Stimulated activated CD8-positive, alpha-beta memory T cell treated with anti-CD3 and anti-CD28 coated beads, Interleukin-4, amount 100 ng/mL, for 24 hours (primary cell): ENCODE measurements at places on chromosomes 2 and 18.

- no peak for DNase-seq
These were observed 48.4 kb upstream of the APCDD1 start for GRCh38 chr18:10405816-10406663.

- no peak for DNase-seq
These were observed 55.3 kb upstream of the TMEM163 start for GRCh38 chr2:134773759-134774742.

- DNase-seq: no peak
These were observed 369 bp downstream of the SMCHD1 start for GRCh38 chr18:2655954-2656236.

- DNase-seq: no peak
These were observed 41.8 kb upstream of the CTAGE1 start for GRCh38 chr18:22459491-22459890.

DNA sequence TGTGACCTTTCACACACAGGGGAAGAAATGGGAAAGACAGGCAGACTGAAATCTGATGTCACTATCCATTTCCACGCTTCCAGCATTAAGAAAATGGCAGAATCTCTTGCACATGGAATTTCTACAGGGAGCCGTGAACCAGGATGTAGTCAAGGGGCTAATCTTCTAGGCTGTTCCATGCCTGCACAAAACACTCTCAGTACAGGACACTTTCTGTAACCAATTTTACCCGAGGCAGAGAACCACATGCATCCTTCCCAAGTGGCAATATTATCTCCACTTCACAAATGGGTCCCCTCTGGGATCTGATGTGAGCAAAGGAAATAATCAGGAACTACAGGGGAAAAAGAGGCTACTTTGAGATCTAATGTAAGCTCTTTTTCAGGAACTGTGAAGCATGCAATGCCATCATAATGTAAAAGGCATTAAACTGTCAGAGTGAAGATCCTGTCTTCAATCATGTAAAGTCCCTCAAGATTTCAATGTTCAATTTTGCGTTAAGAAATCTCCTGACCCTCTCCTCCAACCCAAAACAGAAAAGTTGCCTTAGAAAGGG is 236.9 kb downstream of the RBM43 start:
- no peak for DNase-seq

DNA sequence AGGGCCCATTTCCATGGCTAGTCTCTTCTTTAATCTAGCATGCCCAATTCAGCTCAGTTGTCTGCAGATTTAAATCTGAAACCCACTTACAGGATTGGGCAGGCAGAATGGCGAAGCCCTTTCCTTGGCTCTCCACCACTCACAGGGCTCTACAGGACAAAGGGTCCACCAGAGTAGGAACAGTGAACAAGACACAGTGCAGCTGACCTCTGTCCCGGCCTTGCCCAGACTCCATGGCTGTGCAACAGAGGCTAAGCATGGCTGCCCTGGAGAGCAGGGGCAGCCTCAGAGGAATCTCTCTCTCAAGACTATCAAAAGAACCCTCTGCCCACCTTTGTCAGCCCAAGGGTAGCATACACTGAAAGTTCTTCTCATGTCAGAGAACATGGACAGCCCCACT is 9.7 kb upstream of the ATP6V1B1 start:
- no peak for DNase-seq

- DNase-seq: no peak
These were observed 125.6 kb downstream of the TMEM18 start for GRCh38 chr2:551621-552020.

- no peak for DNase-seq
These were observed 92.8 kb upstream of the NEDD4L start for GRCh38 chr18:57951117-57951796.

DNA sequence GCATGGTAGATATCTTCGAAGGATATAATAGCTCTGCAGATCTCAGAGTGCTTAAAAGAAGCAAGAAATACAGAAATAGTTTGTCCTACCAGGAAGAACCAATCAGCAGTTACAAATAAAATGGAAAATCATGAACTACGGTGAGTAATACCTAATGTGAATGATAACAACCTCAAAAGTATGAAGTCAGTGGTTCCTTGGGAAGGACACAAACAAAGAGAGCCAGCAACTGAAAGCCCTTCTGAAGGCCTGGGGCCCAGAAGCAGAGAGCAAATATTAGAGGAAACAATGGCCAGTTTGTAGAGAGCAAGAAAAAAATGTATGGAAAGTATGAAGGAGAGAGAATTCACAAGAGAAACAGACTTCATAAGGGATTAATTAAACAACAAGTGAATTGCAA is 226.8 kb upstream of the CHST9 start:
- DNase-seq: no peak

DNA sequence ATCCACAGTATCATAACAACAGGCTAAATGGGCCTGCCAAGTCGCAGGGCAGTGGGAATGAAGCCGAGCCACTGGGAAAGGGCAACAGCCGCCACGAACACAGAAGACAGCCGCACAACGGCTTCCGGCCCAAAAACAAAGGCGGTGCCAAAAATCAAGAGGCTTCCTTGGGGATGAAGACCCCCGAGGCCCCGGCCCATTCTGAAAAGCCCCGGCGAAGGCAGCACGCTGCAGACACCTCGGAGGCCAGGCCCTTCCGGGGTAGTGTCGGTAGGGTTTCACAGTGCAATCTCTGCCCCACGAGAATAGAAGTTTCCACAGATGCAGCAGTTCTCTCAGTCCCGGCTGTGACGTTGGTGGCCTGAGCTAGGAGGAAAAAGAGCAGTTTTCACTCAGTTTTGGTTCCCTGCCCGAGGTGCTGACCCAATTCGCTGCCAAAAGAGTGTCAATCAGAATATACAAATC is 32.2 kb downstream of the KCTD18 start:
- no peak for DNase-seq

- no peak for DNase-seq
These were observed 85.9 kb downstream of the HRH4 start for GRCh38 chr18:24546307-24546706.

GRCh38 chr2:63843093-63843492 is 1.4 kb downstream of the UGP2 start:
- no peak for DNase-seq

DNA sequence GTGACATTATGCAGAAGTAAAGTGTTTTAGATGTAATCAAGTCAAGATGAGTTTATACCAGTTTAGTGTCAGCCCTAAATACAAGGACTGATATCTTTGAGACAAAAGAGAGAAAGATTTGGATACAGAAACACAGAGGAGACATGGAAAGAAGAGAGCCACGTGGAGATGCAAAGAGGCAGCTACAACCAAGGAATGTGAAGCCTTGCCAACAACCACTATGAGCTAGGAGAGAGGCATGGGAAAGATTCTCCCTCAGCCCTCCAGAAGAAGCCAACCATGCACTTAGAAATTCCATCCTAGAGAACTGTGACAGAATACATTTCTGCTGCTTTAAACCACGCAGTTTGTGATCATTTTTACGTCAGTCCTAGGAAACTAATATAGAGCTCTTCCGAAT is 217.2 kb downstream of the DOK6 start:
- DNase-seq: no peak

DNA sequence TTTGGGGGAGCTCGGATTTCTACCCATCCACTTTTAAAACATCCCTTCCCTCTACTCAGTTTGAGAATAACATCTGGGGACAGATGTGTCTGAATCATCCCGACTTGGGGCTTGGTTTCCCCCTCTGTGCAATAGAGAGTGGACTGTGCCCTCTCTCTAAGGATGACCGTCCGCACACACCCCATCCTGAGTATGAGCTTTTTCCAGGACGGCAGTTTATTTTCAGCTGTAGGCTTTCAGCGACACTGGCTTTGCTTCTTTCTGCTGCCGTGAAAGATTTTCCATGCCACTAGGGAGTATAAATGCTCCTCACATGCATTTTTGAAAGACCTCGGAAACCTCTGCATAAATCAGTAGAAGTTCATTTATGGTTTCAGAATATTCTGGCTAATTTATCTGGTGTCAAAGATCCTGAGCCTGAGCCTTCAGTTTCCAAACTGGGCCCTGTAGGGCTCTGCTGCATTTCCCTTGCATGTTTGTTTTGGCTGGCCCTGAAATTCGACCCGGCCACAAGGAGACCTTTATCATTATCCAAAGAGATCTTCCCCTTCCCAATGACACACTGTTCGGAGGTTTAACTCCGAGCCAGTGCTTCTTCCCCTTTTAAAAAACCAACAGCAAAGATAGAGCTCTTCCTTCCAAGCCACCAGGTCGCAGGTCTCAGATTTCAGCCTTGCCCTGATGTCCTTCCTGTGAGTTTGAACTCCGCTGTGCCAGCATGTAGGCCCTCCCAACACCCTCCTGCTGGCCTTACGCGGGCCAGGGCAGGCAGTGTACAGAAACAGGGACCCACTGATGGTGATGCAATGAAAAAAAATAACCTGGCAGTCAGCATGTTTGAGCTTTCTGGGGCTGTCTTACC is 53.3 kb downstream of the FECH start:
- DNase-seq: no peak

GRCh38 chr18:48994044-48994651 is 43.4 kb upstream of the SMAD7 start:
- DNase-seq: no peak

- DNase-seq: no peak
These were observed 297.1 kb upstream of the CCDC68 start for GRCh38 chr18:55256226-55256928.

DNA sequence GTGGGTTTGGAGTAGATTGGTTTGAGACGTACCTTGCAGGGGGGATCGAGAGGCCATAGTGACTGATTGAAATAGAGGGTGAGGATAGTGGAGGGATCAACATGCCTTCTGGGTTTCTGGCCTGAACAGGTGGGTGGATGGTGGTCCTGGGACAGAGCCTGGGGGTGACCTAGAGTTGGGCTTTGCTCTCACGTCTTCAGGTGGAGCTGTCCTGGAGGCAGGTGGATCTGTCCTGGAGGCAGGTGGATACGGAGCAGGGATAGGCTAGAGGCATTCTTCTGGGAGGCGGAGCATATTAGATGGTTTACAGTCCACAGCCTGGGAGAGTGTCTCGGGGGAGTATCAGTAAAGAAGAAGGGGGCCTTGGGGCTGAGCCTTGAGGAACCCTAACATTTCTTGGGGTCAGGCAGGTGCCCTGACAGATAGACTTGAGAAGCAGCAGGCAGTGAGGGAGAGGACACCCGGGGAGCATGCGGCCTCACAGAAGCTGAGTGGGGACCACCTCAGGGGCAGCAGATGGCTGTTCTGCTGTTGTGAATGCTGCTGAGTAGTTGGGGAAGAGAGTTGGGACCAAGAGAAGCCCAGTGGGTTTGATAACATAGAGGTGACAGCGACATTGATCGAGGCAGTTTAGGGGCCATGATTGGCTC is 1.6 kb downstream of the CAPN10 start:
- no peak for DNase-seq

GRCh38 chr2:45986509-45986908 is 310.7 kb upstream of the EPAS1 start:
- DNase-seq: no peak

DNA sequence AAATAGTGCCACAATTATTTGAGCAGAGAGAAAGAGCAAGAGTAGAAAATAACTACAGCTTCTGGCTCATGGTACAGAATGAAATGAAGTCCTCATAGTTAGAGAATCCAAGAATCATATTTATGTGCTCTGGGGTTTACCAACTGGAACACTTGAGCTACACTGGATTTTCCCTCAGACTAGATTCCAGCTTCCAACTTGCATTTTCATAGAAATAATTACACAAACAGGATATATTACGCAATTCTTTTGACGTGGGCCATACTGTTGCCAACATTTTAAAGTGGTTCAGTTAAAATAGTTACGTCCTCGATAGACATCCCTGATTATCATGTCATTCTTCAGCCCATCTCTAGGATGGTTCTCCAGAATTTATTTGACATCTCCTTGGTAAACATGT is 129.2 kb downstream of the ETAA1 start:
- DNase-seq: no peak

DNA sequence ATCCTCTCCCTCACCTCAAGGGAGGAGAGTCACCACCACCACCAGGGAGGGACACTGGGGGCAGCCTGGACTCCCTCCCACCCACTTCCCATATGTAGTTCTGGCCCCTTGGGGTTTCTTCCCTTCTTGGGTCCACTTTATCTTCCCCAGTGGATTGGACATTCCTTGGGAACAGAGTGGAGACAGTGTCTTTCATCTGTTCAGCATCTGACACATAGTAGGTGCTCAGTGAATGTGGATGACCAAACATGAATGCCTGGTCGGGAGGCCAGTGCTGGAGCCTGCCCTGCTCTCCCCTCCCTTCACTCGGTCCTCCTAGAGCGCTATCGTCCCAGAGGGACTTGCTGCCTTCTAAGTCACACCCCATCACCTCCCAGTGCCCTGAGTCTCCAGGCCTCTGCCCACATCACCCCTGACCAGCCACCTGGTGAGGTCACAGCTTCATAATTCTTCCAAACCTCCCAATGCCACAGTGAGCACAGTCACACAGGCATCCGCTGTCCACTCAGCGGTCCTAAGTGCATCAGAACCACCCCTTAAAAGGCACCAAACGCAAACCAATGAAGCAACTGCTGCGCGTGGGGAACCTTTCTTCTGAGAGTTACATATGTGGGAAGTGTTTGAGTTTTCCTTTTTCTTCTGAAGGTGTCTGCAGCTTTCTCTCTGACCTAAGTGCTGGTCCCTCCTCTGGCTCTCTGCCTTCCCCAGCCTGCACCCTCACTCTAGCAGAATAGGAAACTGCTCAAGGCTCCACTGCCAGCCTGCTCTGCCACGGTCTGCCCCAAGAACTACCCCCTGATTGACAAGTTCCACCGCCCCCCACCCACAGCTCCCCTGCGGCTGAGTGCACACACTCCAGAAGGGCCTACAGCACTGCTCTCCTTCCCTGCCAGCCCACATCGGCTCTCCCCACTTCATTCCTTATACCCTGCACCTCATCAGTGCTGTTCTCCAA is 7.2 kb upstream of the SFXN5 start:
- DNase-seq: no peak

- DNase-seq: no peak
These were observed 6.4 kb downstream of the MARS2 start for GRCh38 chr2:197711578-197711977.

- no peak for DNase-seq
These were observed 78.2 kb upstream of the CABLES1 start for GRCh38 chr18:23057096-23057495.

GRCh38 chr2:1002350-1002749 is 51.7 kb downstream of the SNTG2 start:
- no peak for DNase-seq

DNA sequence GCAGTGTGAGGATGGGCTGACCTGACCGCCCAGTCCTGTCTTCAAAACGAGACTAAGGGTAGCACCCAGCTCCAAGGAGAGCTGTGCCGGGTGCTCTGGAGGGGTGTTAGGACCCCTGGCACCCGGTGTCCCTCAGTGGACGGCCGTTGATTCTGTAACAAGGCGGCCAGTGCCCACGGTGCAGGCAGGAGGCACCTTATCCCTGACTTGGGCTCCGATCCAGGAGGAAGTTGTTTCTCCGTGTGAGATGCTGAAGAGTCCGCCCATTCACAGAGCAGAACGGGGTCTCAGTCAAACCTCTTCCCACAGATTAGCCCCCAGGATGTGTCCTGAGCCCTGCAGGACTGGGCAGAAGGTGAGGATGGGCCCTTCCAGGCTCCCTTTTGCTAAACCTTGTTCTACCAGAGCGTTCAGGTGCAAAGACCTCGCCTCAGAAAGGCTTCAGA is 123.0 kb downstream of the NFATC1 start:
- no peak for DNase-seq

GRCh38 chr18:49866680-49867079 is 53.3 kb upstream of the ACAA2 start:
- no peak for DNase-seq
